Jurkat, Clone E6-1 (cell line): ENCODE measurements at places on chromosomes 13 and 19.

DNA sequence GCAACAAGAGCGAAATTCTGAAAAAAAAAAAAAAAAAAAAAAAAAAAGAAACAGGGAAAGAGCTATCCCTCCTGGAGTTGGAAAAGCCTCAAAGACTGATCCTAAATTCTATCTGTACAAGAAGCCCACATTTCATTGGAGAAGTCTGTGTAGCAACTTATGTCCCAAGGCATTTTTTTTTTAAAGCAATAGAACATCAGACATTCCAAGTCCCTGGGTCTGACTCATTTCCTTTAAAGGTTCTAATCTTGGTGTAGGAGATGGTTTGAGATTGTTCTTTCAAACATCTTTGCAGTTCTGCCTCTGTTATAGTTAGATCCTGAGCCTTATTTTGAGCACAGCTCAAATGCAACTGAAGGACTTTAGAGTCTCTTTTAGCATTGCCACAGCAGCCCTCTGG, 706.5 kb upstream of the MIR17HG start:
- DNase-seq: no peak

DNA sequence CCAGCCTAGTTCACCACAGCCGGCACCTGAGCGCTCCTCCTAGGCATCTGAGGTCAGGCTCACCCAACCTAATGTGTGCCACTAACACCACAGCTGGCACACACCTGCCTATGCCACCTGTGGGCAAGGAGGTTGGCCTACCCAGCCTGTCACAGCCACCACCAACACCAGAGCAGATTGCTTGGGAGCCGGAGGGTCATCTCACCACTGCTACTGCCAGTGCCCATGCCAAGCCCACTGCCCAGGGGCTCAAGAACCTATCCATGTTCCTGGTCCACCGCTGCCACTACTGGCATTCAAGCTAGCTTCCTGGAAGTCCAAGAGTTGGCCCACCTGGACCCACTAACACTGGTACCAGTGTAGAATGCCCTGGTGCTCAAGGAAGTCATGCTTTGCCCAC, 42.5 kb downstream of the F2RL3 start:
- DNase-seq: no peak

DNA sequence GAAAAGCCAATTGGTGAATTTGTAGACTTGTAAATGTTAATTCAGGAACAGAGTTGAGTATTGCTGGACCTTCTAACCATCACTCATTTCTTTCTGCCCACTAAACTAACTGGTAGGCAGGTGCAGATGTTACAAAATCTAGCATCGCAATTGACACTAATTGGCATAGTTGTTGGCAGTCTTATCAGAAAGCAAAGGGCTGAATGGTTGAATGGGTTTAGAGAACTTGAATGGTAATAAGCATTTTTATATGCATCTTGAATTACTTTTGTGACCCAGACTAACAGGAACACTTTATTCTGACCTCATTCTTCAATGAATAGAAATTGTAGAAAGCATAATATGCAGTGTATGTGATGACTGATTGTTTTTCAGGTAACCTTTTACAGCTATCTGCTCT, 189.1 kb downstream of the GGACT start:
- no peak for DNase-seq

DNA sequence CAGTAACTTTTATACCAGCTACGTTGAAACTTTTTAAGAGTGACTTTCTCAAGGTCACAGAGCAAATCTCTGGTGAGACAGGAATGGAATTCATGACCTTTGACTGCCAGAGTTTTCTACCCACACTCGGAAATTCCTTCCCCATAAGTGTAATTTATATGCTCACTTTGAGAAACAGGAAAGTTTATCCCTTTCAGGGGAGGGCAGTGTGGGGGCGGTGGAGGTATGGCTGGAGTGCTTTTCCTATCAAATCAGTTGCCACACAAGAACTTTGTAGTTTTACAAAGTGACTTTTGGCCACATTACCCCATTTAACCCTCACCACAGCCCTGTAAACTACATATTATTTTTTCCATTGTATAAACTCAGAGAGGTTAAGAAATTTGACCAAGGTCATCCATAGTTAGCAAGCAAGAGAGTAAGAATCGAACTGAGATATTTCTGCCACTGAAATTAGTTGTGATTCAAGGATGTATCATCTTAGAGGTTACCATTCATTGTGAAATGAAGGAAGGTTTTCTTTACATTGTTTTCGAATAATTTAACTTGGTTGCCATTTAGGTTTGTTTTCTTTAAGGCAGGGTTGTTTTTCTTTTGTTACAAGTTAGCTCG, 5.9 kb downstream of the KLF12 start:
- DNase-seq: no peak

DNA sequence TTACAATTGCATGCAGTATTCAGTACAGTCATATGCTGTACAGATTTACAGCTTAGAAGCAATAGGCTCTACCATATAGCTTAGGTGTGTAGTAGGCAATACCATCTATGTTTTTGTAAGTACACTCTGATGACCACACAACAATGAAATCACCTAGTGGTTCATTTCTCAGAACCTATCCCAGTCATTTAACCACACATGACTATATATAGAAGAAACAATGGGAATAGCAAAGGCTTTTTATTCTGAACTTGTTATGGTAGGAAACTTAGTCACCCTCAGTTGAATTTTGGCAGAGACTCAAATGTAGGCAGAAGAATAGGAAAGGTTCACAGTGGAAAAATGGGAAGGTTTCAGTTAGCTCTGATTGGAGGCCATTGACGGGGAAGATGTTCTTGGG, 1075.1 kb upstream of the MIR17HG start:
- DNase-seq: no peak

DNA sequence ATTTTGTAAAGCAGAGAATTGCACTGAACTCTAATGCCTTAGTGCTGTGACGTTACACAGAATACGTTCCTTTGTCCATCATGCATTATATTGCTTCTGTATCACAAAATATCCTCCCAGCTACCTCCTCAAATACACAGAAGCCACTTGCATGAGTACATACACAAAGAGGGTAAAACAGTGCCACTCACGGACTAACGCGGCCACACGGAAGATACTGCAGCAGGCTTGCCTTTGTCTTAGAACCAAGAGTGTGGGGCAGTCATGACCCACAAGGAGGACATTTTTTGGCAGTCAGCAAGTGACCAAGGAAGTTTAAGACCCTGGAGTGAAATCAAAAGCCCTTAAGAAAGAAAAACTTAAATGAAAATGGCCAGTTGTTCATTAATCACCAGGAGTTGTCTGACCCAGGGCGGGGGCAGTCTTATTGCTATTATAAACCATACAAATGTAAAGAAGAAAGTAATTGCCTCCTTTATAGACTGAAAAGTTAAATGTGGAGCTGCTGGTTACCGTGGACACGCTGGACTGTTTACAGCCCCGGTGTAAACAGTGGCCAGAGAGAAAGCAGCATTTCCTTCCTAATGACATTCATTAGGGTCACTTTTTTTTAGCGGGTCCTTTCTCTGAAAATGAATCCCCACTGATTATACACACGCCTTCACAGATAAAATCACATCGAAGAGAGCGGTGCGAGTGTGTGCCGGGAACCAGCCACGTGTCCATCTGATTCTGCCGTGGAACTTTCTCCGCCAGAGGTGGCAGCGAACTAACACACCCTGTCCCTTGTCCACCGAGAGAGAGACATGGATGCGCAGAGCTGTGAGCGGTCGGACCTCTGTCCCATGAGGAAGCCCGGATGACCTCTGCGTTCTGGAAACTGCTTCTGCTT, 66.8 kb downstream of the SOX1 start:
- DNase-seq: no peak

DNA sequence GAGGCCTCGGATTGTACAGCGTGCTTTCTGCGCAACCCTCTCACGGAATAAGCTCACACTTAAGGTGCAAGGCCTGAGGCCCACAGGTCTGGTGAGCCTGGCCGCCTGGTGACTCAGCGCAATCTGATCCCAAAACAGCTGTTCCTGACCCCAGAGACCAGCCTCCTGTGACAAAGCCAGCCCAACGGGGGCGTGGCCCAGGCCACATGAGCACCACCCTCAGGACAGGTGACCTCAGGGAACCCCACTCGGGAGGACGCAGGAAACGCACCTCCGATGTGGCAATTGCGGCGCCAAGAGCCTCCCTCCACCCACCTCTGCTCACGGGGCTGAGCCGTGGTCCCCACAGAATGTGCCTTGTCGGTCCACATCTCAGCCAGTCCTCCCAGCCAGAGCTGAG, 26.4 kb downstream of the GRTP1 start:
- DNase-seq: no peak

GRCh38 chr19:35055715-35056179, 14.2 kb downstream of the HPN start:
- no peak for DNase-seq

GRCh38 chr13:36431204-36432105, 840 bp upstream of the CCNA1 start:
- no peak for DNase-seq

GRCh38 chr19:1244693-1245451, 3.3 kb downstream of the ATP5F1D start:
- no peak for DNase-seq

- DNase-seq: no peak
These were observed 2.3 kb downstream of the HSPB6 start for GRCh38 chr19:35754370-35755130.

- no peak for DNase-seq
These were observed 474.5 kb upstream of the NBEA start for GRCh38 chr13:34467450-34468083.

DNA sequence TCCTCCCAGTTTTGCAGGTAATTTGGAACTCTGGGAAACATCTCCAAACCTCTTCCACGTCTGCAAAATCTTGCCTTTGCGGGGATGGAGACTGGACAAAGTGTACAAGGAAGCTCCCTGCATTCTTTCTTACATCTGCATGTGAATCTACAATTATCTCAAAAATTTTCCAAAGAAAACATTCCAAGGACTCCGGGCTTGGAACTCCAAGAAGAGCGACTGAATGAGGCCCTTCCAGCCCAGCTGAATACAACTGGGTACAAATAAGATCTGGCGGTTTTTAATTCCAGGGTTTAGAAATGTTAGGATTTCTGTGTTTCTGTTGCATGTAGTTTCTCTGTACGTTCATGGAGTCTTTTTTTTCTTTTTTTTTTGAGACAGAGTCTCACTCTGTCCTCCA, 28.5 kb downstream of the EXOC3L2 start:
- DNase-seq: no peak

DNA sequence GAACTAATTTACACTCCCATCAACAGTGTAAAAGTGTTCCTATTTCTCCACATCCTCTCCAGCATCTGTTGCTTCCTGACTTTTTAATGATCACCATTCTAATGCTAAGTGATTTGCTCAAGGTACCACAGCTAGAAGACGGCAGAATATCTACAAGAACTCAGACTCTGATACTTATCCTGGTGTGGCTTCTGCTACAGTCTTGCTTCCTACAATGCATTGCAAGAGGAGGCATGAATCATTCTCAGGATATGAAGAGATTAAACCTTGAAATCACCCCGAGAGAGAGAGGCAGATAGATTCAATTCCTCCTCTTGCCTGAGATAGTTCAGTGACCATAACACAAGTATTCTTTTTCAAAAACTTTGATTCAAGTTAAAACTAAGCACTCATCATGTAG, 306.4 kb downstream of the TBC1D4 start:
- DNase-seq: no peak

DNA sequence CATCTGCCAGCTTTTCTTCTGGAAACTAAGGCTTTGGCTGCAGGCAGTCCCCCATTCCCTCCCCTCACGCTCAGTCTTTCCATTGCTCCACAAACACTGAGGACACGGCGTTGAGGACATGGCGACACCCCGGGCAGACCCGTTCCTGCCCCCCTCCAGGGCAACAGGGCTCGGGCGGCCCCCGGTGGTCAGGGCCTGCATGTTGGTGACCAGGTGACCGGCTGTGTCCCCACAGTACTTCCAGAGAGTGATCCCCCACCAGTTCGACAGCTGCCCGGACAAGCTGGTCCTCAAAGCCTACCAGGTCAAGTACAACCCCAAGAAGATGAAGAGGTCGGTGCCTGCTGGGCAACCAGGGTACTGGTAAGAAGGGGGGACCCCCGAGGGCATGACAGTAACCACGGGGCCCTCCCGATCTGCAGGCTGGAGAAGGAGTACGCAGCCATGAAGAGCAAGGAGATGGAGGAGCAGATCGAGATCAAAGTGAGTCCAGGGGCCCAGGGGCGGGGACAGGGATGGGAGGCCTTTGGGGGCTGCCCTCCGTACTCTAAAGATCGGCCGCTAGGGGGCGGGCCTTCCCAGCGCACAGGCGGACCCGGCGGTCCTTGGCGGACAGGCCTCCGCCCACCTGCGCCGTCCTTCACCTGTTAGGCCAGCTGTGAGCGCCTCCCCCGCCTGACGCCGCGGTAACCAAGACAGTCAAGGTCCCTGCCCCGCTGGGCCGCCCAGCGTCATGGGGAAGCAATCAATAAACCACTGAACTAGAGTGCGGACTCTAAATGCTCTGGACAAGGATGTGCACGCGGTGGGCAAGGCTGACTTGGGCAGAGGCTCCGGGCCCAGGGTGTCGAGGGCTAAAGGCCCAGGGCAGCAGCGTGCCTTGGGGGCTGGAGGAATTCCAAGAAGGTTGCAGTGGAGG, 21.1 kb downstream of the PRR36 start:
- DNase-seq: peak; percentile 32

GRCh38 chr13:31111136-31111535, 50.6 kb downstream of the HSPH1 start:
- DNase-seq: no peak

DNA sequence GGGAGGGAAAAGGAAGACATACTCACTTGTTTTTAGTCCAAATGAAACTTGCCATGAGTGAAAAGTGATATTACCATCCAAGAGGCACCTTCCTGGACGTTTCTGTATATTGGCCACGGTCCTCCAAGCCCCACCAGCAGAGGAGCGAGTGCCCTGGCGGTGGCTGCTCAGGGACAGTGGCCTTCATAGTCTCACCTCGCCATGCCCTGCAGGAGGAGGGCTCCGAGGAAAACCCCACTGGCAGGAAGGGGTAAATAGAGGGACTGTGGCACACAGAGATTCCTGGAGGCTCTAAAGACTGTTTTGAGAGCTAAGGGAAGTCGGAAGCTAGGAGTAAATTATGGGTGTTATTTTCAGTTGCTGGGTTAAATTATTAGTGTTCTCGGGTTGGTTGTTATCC, 98.4 kb upstream of the UBL3 start:
- DNase-seq: no peak

DNA sequence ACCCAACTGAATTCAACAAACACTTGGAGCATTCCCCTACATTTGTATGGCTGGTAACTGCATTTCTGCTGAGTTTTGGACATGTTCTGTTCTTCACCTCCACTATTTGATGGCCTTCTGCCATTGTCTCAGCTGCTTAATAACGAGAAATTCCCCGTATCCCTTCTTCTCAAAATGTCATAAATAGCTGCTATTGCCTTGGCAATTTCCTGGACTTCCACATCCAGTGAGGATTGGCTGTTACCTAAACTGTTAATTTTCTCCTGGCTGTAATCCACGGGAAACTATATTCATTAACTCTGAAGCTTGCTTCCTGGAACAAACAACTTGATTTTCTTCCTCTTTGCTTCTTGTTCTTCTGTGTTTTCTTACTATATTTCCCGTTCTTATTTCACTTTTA, 69.5 kb upstream of the TDRD3 start:
- no peak for DNase-seq

DNA sequence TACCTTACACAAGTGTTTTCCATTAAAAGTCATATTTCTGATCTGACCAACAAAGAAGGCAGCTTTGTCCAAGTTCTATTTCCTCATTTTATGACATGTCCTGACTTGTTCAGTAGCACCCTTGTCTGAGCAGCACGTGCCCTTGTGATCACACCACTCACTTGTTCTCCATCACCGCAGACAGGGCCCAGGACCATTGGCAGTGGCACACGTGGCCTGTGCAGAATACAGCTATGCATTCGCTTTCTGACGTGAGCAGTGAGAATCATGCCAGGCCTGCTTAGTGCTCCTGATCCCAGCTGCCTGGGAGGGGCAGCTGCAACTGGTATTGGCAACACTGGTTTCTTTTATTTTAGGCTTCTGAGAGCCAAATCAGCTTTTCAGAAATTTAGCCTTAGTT, 134.2 kb downstream of the FRY start:
- DNase-seq: no peak
